ENCODE measurements at places on chromosomes 1 and 21. TPM values are rescaled to one million over a fixed set of nuclear protein-coding genes. Genes with fewer than 3 reads are reported as not detected.

ECM1 gene
- 4.6 TPM for polyA plus RNA-seq

GJA9 gene
- polyA plus RNA-seq, result 0.11 TPM

VPS72 gene
- 40.2 TPM for polyA plus RNA-seq

SELL gene
- polyA plus RNA-seq, result 73.0 TPM

LYPD8 gene
- 0.34 TPM for polyA plus RNA-seq

GSTM3 gene
- 35.5 TPM for polyA plus RNA-seq

FAAH gene
- 33.7 TPM for polyA plus RNA-seq

TSTD1 gene
- 149 TPM for polyA plus RNA-seq

SPRR2G gene
- 14.7 TPM for polyA plus RNA-seq

DNA sequence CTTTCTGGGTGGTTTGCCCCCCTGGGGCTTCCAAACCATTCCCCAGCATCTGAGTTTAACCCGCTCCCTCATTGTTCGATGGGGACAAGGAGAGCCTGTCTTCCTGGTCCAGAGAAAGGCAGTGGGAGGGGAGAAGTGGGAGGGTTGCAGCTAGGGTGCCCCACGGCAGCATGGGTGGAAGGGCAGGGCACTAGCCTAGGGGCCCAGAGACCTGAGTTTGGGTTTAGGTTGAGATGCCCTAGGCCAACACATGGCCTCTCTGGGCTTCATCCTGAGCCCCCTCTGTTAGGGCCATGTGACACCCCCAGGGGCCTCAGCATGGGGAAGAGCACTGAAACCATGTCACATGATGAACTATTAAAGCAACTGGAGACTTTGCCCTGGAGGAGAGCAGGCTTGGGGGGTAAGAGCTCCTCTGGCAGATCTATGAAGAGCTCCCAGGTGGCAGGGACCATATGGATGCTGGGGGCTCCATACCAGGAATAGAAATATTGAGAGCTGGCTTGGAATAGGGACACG lies 9.7 kb upstream of the RUNX3 start:
- no peak overlapping the region for H3K27ac ChIP-seq
- no peaks in the 10 kb centered on the region for H3K27me3 ChIP-seq
- H3K36me3 ChIP-seq, result peaks cover 2% of the 10 kb centered on the region
- no peak overlapping the region for H3K4me3 ChIP-seq
- DNase-seq, result no peak

DNA sequence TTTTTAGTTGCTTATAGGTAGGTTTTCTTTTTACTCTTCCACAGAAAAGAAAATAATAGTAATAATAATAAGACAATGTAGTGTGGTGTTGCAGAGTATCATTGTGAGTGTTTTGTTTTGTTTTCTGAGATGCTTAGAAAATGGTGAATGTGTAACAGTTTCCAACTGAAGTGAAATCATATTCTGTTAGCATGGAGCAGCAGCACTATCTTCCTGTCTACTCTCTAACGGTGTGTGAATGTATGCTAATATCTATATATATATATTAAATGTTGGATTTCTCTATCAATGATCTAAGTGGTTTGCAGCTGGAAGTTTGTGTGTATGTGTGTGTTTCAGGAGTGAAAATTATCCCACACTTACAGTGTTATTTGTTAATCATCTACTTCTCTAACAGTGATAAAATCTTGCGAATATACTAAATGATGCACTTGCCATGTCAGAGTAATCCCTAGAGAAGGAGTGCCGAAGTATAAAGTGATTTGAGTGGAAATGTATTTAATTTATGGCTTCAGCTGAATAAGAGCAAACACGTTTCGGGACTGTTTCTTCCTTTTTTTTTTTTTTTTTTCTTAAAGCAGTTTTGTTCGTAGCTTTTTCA lies 377 bp downstream of the SAMD13 start:
- peak overlapping the region; percentile 55 for H3K4me3 ChIP-seq
- no peak for DNase-seq
- H3K4me1 ChIP-seq, result peaks cover 32% of the 10 kb centered on the region
- peak overlapping the region; percentile 88 for H3K27ac ChIP-seq

DNA sequence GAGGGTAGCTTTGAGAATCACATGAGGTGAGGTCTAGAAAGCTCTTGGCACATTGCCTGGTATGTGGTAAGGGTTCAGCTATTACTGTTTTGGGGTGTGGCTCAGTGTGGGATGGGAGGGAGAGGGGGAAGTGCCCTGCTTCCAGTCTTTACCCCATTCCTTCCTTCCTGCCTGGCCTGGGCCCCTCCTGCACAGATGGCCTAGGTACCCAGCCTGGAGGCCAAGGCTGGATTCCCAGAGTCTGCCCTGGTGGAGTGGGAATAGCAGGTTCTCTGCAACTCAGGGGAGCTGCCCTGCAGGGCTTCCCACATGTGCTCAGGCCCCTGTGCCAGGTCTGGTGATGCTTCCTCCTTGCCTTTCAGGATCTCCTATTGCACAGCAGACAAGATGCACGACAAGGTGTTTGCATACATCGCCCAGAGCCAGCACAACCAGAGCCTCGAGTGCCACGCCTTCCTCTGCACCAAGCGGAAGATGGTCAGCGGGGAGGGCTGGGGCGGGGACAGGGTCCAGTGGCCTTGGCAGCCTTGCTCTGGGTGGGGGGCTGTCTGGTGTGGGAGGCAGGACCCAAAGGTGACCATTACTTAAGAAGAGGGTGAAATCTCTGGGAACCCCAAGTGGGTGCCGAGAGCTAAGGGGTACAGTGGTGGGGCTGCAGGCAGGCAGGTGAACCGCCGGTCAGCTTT lies 13.5 kb downstream of the LDLRAP1 start:
- no peaks in the 10 kb centered on the region for H3K27me3 ChIP-seq
- H3K4me1 ChIP-seq, result peaks cover 23% of the 10 kb centered on the region
- no peak overlapping the region for H3K27ac ChIP-seq
- no peaks in the 10 kb centered on the region for H3K36me3 ChIP-seq
- H3K4me3 ChIP-seq, result no peak overlapping the region
- no peak for DNase-seq

DNA sequence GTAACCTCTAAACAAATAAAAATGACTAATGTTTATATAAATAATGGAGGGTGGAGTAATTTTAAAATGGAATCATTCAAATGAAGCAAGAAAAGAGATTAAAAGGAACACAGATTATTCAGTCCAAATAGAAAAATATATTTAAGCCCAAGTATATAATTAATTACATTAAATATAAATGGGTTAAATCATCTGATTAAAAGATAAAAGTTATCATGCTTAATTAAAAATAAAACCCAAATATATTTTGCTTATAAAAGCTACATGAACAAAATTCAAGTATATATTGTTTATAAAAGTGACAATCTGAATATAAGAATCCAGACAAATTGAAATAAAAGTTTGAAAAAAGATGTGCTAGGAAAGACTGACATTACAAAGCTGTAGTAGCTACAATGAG lies 63.9 kb upstream of the ACTRT2 start:
- H3K27ac ChIP-seq, result no peak overlapping the region
- H3K4me3 ChIP-seq, result no peak overlapping the region

DNA sequence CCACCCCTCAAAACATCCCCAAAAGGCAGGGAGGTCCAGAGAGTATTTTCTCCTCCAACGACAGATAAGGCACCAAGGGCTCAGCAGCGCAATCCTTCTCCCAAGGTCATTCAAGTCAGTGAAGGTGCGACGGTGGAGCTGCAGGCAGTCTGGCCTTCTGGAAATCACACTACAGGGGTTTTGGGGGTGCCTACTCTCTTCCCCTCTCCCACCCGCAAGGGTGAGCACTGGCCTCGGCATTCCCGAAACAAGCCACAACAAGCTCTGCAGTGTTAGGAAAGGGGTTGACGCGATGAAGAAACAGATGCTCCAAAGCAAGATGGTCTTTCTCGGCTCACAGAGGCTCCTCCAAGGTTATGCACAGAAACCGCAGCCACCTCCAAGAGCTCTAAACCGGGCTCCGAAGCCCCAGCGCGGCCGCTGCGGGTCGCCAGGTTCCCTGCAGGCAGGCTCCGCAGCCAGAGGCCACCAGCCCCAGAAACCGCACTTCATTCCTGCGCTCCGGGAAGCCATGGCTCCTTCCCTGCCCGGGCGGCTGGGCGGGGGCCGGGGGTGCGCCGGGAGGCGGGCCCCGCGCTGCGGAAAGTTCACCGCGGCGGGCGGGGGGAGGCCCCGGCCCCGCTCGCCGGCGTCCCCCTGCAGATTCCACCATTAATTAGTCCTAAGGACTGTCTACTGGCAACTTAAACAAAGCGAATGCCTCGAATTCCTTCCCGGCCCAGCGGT lies 1.1 kb downstream of the LUZP1 start:
- peaks cover 4% of the 10 kb centered on the region for H3K4me1 ChIP-seq
- peaks cover 6% of the 10 kb centered on the region for H3K27me3 ChIP-seq
- no peaks in the 10 kb centered on the region for H3K36me3 ChIP-seq
- peak overlapping the region; percentile 93 for H3K4me3 ChIP-seq

DNA sequence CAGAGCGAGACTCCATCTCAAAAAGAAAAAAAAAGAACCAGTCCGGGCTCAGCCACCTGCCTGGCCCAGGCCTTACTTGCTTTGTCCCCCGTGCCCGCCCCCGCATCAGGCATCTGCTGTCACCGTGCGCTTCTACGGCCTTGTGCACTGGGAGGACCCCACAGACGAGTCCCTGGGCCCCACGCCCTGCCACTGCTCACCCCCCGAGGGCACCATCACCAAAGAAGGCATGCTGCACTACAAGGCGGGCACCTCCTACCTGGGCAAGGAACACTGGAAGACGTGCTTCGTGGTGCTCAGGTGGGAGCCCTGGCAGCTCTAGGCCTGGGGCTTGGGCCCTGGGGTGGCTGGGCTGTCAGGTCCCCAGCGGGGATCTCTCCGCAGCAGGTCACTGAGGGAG lies 5.6 kb upstream of the SLC25A34 start:
- H3K4me1 ChIP-seq, result no peaks in the 10 kb centered on the region
- no peak overlapping the region for H3K27ac ChIP-seq
- DNase-seq, result no peak
- H3K4me3 ChIP-seq, result no peak overlapping the region
- peaks cover 91% of the 10 kb centered on the region for H3K36me3 ChIP-seq

- no peaks in the 10 kb centered on the region for H3K4me1 ChIP-seq
- no peak for DNase-seq
- H3K27me3 ChIP-seq, result peaks cover 9% of the 10 kb centered on the region
- no peaks in the 10 kb centered on the region for H3K36me3 ChIP-seq
- no peak overlapping the region for H3K4me3 ChIP-seq
Measured at GRCh38 chr1:21586222-21586621, 77.0 kb downstream of the ALPL start.

GRCh38 chr1:235307158-235308124 lies 20.5 kb downstream of the ARID4B start:
- no peak for DNase-seq
- no peaks in the 10 kb centered on the region for H3K27me3 ChIP-seq
- no peak overlapping the region for H3K27ac ChIP-seq

GRCh38 chr1:58618303-58618702 lies 41.3 kb upstream of the TACSTD2 start:
- H3K4me3 ChIP-seq, result no peak overlapping the region
- no peaks in the 10 kb centered on the region for H3K27me3 ChIP-seq
- H3K27ac ChIP-seq, result no peak overlapping the region
- peaks cover 15% of the 10 kb centered on the region for H3K4me1 ChIP-seq

GRCh38 chr1:223175032-223175431 lies 32.0 kb upstream of the TLR5 start:
- no peaks in the 10 kb centered on the region for H3K4me1 ChIP-seq
- no peak overlapping the region for H3K4me3 ChIP-seq
- H3K36me3 ChIP-seq, result no peaks in the 10 kb centered on the region
- H3K27ac ChIP-seq, result no peak overlapping the region

DNA sequence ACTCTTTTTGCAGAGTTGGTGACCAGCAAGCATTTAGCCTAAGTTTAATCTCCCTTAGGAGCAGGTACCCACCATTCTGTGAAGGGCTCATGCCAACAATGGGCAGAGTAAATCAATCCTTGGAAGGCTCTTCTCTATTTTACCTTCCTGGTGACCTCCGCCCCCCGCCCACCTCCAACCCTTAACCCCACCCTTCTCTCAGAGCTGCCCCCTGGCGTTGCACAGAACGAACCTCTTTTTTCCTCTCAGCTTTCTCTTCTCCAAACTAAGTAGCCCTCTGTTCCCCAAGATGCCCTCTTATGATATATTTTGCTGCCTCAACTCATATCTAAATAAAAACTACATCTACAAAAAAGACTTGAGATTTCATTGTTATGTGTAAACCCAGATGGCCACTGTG lies 186.8 kb downstream of the SEC16B start:
- H3K36me3 ChIP-seq, result no peaks in the 10 kb centered on the region
- no peak overlapping the region for H3K27ac ChIP-seq
- no peaks in the 10 kb centered on the region for H3K4me1 ChIP-seq
- DNase-seq, result no peak
- H3K27me3 ChIP-seq, result no peaks in the 10 kb centered on the region

DNA sequence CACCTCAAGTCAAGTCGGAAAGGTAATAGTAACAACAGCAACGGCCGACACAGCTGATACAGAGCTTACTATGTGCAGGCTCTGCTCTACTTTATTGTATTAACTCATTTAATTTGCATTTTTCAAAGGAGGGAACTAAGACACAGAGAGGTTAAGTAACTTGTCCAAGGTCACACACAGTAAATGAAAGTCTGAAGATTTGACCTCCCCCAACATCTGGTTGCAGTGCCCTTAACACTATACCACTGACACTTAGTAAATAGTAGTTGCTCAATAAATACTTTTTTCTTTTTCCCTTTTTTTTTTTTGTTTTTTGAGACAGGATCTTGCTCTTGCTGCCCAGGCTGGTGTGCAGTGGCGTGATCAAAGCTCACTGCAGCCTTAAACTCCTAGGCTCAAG lies 39.2 kb downstream of the RAP1GAP start:
- no peaks in the 10 kb centered on the region for H3K36me3 ChIP-seq
- peaks cover 10% of the 10 kb centered on the region for H3K27me3 ChIP-seq
- no peak for DNase-seq
- H3K4me3 ChIP-seq, result no peak overlapping the region
- H3K27ac ChIP-seq, result no peak overlapping the region
- H3K4me1 ChIP-seq, result peaks cover 46% of the 10 kb centered on the region

- H3K27ac ChIP-seq, result no peak overlapping the region
- H3K27me3 ChIP-seq, result peaks cover 5% of the 10 kb centered on the region
- no peak overlapping the region for H3K4me3 ChIP-seq
Measured at GRCh38 chr1:65255656-65256050, 53.7 kb upstream of the DNAJC6 start.

- no peaks in the 10 kb centered on the region for H3K36me3 ChIP-seq
- no peak for DNase-seq
- no peaks in the 10 kb centered on the region for H3K4me1 ChIP-seq
- no peak overlapping the region for H3K27ac ChIP-seq
- H3K4me3 ChIP-seq, result no peak overlapping the region
- peaks cover 2% of the 10 kb centered on the region for H3K27me3 ChIP-seq
Measured at GRCh38 chr1:220281159-220281574, 8.9 kb upstream of the RAB3GAP2 start.

Data from thymus (tissue), 14 donors.